Upper lobe of left lung (tissue), 6 donors: ENCODE measurements at places on chromosomes 2 and 18.

GRCh38 chr2:241034490-241035141 is 36.2 kb downstream of the SNED1 start:
- DNase-seq, result peak; percentile 66

- no peak for DNase-seq
These were observed 155.6 kb upstream of the LYPD1 start for GRCh38 chr2:132825601-132826000.

DNA sequence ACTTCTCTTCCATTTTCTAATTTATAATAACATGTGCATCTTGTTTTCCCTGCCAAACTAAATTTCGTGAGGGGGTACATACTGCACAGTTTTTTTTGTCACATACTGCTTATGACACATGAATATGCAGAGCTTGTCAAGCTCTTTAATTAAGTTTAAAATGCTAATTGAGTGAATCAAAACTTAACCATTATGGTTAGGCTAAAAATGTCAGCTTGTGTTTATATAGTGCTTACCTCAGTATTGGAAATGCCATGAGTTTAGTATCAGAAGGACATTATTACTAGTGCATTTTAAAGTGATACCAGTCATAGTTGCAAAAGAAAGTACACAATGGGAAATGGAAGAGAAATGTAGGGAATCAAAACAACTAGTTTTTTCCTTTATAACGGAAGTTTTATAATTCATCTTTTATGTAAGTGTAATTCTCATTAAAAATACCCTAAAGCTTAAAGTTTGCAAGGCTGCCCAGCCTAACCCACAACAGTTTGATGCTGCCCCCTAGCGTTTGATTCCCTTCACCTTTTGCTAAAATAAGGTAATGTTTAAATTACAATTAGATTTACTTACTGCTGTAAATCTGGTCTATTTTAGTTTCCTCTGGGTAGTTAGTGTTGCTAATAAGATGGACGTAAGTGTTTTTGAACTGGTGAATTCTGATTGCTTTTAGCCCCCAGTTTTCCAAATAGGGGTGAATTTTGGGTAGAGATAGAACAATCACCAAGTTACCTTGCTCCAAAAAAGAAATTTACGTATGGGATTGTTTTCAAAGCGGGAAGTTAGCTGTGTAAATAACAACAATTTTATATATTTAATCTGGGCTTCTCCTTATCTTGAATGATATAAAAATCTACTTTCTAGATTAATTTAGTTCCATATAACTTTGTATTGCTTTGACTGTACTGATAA is 3.2 kb downstream of the SLC39A10 start:
- peak; percentile 63 for DNase-seq

GRCh38 chr2:100997509-100998234 is 4.4 kb upstream of the RPL31 start:
- DNase-seq, result no peak

DNA sequence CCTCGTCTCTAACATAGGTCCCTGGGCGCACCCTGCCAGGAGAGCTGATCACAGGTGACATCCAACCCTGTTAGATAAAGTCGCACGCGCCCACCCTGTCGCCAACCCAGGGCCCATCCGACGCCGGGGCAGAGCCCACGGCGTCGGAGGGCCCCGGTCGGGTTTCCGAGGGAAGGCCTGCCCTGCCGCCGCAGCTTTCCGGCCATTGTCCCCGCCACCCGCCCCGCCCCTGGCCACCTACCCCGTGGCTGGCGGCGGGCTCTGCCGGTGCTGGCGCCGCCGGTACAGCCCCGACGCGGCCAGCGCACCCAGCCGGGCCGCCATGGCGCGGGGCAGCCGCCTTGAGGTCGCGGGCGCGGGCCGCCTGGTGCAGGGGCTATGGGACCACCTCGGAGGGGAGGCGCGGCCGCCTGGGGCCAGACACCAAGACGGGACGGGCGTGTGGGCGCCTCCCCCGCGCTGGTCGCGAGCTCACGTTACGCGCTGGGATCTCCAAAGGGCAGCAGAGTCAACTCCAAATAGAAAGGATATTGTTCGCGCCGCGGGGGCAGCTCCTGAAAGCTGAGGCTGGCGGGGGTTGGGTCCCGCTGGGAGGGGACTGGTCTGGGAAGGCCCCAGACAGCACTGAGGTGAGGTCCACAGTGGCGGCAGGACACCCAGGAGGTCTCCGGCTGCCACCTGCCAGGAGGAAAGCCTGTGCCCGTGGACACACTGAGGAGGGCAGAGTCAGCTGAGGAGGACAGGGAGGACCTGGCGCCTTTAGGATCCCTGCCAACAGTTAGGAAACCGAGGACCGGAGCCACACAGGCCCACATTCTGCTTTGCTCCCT is 11.1 kb downstream of the LIMS2 start:
- DNase-seq, result peak; percentile 21

GRCh38 chr2:119338826-119339561 is 27.6 kb downstream of the C2orf76 start:
- DNase-seq, result no peak

DNA sequence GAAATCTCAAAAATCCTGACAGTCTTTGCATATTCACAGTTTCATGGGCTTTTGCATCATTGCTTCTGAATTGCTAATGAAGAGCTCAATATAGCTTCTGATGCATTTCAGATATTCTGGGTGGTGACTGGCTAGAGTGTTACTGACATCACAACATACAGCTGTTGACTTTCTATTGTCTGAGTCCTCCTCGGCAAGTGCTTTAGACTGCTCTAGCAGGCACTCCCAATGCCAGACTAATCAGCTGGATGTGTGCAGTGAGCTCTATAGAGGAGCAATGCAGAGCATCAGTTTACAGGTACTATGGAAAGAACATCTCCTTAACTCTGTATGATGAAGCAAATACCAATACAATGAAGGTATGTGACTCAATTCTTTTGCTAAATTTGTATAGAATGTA is 54.9 kb downstream of the R3HDM1 start:
- no peak for DNase-seq

DNA sequence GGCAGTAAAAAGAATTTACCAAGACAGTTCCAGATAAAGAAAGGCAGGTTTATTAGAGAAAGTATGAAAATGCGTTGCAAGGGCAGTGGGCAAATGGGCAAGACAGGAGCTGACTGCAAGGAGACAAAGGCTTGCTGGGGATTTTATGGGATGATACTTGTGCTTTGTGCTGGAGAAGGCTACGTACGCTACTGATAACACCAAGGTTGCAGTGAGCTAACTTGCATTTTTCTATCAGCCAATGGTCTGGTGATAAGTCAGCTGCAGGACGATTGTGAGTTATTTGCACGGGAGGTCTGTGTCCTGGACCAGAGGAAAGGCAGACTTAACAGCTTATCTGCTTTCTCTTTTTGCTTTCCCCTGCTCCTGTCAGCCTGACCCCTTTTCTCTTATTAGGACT is 116.5 kb downstream of the PMS1 start:
- DNase-seq, result no peak

- DNase-seq, result no peak
These were observed 7.3 kb downstream of the CYS1 start for GRCh38 chr2:10072656-10073480.

DNA sequence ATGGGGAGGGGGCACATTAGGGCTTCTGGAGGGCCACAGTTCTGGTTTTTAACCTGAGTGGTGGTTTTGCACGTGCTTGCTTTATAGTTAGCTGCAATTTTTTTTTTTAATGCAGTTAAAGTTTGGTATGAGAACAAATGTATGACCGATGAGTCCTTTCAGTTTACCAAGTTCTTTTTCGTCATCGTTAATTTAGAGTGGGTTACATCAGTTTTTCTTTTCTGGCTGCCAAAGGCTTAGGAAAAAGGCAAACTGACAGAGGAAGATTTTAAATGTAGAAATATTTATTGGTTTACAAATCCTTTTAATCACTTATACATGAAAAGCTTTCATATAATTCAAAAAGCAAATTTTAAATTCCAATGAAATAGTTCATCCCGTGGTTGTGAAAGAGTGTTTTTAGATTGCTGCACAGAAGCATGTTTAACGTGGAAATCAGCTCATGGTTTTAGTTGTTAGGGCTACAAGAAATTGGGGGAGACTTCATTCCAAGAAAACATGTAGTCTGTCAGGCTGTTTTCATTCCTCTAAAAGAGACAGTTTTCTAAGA is 82.9 kb downstream of the MSH2 start:
- no peak for DNase-seq

GRCh38 chr18:35409911-35410310 is 32.8 kb upstream of the ZNF396 start:
- DNase-seq, result no peak

DNA sequence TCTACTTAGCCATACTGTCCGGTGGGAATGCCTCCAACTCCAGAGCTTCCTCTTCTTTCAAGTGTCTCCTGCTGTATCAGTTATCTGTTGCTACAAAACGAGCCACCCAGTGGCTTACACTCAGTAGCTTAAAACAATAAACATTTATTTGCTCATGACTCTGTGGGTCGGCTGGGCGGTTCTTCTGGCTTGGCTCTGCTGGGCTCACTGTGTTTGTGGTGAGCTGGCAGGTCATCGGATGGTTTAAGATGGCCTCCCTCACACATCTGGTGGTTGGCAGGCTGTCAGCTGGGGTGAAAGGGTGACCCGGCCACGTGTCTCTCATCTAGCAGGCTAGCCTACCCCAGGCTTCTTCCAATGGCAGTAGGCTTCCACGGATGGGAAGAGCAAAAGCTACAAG is 122.4 kb upstream of the SLC1A4 start:
- DNase-seq, result no peak

DNA sequence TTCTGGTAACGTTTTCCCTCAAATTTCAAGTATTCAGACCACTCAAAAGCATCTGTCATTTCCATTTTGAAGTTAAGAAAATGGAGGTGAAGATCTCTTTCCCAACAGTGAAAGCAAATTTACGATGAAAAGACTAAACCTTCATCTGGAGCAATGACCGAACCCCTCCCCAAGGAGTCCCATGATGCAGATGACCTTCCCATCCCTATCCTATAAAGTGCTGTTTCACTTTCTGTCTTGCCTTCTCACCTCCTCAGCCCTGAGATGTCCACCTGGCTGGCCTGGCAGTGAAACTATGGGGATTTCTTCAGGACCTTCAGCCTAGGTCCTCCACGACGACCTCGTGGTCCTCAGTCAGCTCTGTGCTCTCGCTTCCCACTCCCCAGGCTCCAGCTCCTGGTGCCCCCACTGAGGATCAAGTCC is 925 bp upstream of the NPC1 start:
- no peak for DNase-seq

DNA sequence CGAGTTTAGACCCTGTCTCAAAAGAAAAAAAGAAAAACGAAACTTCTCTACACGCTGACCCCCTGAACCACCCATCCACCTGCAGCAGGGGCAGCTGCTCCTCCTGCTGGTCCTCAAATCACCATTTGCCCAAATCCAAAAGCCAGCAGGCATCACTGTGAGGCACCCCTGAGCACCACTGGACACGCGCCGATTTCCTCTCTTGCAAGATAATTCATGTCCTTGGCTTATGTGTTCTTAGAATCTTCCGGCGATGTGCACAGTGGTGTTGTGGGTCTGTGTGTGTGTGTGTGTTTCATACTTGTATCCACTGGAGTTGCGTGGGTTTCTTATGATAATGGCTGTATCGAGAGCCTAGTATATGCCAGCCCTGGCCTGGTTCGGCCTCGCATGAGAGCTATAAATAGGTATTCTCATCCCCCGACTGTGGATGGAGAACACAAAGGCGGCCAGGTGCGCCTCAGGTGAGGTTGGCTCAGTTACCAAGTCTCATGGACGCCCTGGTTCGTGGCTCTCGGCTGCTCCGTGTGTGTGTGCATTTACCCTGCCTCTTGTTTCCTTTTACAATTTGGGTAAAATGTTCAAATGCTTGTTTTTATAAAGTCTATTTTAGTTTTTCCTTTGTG is 235.5 kb downstream of the HDAC4 start:
- DNase-seq, result peak; percentile 16

GRCh38 chr2:146981921-146982320 is 862.9 kb upstream of the ACVR2A start:
- no peak for DNase-seq

GRCh38 chr2:150441784-150442183 is 45.7 kb downstream of the RND3 start:
- no peak for DNase-seq

- DNase-seq, result no peak
These were observed 87.3 kb downstream of the ACTR2 start for GRCh38 chr2:65314801-65315441.

DNA sequence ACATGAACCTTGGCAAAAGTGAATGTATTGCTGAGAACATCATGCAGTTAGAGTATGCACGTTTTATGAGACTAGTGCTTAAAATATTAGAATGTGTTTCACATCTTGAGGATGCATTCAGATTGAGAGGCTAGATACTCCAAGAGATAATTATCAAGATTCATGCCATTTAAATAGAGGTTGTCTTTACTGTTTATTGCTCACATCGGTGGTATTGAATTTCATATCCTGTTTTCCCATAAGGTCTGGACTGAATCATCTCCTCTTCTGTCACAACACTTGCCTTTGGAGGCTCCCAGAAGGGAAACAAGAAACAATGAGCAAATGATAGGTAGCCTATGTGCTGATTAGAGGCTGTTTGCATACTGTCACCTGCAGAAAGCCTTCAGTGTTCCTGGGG is 83.8 kb downstream of the CLHC1 start:
- DNase-seq, result no peak

DNA sequence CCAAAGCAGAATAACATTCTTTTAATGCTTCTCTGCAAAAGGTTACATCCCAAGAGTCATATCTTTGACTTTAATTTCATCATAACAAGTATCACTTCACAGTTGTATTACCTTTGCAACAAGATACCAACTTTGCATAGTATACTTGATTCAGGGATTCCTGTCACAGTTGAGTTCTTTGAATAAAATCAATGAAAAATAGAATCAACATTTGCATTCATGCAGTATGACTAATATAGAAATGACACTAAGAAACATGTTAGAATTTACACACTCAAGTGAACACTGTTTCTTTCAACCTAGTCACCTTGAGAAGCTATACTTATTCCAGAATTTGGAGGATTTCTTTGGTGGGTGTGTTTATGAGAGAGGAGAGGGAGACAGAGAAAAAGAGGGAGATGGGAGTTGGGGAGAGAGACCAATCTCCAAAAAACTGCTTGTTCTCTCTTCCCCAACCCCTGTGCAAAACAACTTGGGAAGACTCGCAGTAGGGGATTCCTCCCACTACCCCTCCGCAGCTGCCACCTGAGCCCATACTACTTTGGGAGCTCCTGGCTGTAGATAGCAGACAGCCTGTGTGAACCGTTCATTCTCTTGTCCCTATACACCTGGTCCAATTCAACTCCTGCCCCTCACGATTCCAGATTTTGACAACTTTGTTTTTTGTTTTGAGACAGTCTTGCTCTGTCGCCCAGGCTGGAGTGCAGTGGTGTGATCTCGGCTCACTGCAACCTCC is 57.7 kb downstream of the PELI1 start:
- no peak for DNase-seq

DNA sequence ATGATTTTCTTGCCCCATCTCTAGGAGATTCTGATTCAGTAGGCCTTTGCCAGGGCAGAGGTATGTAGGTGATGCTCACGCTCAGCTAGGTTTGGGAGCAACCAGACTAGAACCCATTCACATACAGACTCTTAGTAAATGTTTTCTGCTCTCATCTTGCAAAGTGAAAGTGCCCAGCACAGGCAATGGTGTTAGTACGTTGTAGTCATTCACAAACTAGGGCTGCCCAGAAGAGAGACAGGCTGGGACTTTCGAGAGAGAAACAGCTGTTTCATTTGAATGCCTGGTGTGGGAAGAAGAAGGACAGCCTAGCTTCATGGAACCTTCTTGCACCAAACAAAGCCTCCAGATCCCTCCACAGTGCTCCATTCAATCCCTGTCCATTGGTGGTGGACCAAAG is 19.4 kb downstream of the DDX18 start:
- DNase-seq, result no peak

GRCh38 chr18:45212181-45213039 is 402.9 kb upstream of the SLC14A2 start:
- no peak for DNase-seq

GRCh38 chr18:69564602-69565001 is 163.9 kb downstream of the DOK6 start:
- DNase-seq, result no peak

- no peak for DNase-seq
These were observed 36.1 kb downstream of the ZRANB3 start for GRCh38 chr2:135494917-135495316.
